ENCODE measurements at places on chromosomes 12 and 14.

GRCh38 chr14:64218344-64219240, 75.6 kb downstream of the ESR2 start:
- no peak for DNase-seq

DNA sequence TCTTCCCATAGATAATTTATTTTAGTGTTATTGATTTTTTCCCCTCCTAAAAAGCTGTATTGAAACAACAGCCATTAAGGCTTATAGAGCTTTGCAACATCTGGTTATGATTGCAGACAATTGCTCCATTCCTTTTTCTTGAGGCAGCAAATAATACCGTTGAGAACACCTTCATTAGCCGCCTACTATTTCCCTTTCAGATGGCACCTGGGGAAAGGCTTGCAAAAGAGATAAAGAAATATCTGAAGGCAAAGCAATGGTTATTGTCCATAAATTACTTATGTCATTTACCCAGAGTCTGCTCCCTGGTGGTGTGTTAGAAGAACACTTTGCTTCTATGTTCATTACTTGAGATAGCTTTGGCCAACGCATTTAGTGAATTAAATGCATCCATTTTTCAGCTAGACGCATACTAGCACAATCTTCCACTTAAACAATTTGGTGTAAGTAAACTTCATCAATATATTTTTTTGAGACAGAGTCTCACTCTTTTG, 377.8 kb downstream of the KCNH5 start:
- DNase-seq, result no peak

GRCh38 chr12:114269153-114269552, 136.8 kb downstream of the TBX5 start:
- DNase-seq, result peak; percentile 73

DNA sequence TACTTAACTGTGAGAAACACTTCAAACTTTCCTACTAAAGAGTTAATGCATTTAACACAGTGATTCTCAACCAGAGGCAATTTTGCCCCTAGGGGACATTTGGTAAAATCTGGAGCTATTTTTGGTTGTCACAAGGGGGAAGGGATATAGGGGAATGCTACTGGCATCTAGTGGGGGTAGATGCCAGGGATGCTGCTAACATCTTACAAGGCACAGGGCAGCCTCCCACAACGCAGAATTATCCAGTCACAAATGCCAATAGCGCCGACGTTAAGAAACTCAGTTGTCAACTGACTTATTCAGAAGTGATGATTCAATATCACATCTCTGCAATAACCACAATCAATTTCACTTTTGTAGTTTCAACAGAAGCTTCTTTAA, 2.0 kb downstream of the EEA1 start:
- DNase-seq, result no peak

- DNase-seq, result no peak
These were observed 102.5 kb downstream of the SPTSSA start for GRCh38 chr14:34359420-34360117.

DNA sequence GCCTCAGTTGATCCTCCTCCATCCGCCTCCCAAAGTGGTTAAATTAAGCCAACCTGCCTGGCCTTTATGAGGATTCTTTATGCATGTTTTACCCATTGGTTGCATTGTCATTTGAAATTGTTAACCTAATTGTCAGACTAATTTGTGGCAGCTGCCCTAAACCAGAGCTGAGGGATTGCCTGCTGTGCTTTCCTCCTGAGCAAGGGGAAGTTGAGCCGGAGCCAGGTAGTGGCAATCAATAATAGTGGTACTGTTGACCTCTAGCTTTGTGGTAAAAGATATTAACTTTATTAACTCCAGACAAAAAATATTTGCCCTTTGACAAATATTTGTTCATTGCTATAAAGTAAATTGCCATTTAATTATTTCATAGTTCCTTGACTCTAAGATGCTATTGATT, 5.6 kb upstream of the HEBP1 start:
- peak; percentile 41 for DNase-seq

DNA sequence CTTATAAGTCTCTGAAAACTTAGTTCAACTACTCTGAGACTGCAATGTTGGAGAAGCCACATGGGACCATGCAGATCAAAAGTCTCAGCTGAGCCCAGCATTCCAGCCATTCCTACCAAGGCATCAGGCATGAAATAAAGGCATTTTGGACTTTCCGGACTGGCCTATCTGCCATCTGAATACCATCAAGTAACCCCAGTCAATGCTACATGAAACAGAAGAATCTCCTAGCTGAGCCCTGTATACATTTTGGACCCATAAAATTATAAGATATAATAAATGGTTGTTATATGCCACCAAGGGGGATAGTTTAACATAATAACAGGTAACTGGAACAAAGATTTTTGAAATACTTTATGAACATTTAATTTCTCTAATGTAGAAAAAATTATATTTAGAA, 9.3 kb upstream of the TMEM260 start:
- DNase-seq, result no peak

DNA sequence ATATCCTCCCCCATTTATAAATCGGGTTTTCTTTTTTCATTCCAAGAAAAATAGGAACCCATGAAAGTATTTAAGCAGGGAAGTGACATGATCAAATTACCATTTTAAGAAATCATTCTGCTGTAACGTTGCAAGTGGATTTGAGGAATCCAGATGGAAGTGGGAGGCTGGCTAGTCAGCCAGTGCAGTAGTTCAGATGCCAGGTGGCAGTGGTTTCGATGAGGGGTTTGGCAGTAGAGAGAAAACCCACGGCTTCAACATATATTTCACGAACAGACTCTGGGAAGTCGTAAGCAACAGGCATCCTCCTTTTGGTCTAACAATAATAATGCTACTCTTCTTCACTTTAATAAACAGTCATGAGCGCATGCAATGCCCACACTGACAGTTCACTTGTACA, 25.0 kb downstream of the PDZRN4 start:
- peak; percentile 53 for DNase-seq

DNA sequence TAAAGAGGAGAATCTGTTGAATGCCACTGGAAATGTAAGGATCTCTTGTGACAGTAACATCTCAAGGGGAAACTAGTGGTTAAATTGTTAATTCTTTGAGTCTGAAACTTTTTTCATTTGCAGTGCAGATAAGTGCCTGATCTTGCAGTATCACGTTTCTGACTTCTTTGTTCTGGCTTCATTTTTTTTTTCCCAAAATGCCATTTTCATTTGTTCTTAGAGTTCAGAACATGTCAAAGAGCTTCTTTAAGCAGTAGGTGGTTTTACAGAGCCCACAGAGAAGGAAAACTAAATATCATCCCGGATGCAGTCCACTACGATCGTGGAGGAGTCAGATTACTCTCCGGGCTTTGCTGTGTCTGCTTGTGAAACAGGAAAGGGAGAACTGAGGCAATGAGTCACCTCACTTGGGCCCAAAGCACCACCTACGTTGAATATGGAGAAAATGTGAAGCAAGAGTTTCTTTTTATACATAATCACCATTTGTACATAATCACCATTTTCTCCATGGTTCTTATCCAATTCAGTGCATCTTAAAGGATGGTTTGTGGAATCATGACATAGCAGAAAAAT, 43.9 kb downstream of the HMGA2 start:
- DNase-seq, result no peak

DNA sequence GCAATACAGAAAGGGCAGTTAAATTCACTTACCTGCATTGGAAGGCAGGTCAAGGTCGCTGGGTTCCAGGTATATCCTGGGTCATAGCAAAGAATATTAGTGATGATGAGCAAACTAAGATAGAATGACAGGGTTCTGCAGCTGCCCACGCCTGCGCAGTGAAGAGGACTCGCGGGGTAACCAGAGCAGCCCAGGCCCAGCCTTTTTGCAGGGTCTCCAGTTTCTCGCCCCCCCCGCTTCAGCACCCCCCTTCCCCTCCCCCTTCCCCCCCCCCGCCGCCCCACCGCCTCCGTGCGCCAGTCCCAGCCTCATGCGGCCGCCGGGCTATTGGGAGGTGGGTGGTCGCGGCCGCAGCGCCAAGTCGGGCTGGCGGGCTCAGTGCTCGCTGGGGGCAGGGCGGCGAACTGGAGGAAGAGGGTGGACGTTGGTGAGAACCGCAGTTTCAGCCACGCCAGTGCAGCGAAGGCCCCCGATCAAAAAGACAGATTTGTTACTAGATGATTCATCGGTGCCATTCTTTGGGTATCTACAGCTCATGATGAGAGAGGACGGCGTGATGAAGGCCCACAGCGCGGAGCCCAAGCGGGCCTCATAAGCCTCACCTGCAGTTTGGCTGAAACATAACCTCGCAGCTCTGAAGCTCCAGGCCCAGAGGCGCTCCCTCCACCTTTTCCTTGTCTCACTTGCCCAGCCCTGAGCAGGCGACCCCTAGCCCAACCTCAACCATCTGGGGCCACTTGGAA, 20.2 kb downstream of the SLC2A3 start:
- peak; percentile 13 for DNase-seq

DNA sequence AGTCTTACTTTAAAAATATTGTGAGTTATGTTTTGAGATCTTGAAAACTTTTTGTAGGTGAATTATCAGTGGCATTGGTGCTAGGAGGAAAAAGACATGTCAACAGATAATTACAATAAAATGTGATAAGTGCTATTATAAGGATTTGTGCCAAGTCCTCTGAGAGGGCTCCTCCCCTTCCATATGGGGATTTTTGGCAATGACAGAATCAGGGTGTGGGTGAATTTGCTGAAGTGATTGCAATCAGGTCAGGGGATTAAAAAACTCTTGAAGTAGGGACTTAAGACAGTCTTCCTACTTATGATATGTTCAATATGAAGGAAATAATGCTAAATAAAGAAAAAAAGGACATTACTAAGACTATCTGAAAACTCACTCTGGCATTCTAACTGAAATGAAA, 122.5 kb downstream of the SLC15A5 start:
- DNase-seq, result no peak

DNA sequence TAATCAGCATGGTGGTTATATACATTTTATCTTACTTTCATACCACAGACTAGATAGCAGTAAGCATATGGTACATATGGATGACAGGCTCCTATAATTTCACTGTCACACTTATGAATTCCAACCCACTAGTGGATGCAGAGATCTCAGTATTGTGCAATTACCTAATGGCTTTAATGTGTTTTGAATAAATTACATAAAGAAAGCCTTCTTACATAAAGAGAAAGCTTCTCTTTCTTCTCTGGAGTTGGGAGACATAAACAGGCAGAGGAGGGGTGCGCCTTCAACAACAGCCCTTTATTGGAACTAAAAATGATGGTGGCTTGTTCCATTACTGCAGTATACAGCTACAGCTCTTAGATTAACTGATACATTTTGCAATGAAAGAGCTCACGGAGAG, 52.6 kb downstream of the SAV1 start:
- no peak for DNase-seq

DNA sequence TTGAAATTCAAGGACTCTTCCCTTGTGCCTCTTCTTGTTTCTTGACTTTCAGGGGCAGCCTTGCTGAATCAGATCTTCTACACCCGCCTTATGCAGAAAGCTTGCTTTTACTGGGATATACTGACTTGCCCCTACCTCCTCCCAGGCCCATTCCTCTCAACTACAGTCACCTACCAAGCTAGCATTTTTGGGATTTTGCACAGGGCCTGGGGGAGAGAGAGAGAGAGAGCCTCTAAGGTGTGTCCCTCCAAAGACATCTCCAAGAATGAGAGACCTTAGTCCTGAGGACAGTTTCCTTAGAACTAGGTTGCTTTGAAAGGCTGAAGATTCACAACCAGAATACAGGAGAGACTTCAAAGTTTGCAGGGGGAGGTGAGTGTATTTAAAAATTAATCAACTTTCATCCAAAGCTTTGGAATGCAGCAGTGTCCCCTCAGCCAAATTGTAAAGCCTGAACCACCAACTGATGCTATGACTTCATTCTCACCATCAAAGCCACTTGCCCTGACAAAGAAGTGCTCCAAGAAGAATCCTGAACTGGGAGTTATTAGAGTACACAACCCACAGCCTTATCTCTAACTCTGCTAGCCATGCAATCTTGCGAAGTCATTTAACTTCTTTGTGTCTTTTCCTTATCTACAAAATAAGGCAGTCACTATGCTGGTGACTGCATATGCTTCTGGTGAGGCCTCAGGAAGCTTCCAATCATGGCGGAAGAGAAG, 96.1 kb upstream of the EGLN3 start:
- DNase-seq, result no peak

GRCh38 chr14:95979339-95980042, 59.7 kb upstream of the C14orf132 start:
- DNase-seq, result no peak

All from DMS79 (cell line).